HT-29 (cell line): ENCODE measurements at places on chromosomes 16 and 17. TPM values are rescaled to one million over a fixed set of nuclear protein-coding genes. Genes with fewer than 3 reads are reported as not detected.

DNA sequence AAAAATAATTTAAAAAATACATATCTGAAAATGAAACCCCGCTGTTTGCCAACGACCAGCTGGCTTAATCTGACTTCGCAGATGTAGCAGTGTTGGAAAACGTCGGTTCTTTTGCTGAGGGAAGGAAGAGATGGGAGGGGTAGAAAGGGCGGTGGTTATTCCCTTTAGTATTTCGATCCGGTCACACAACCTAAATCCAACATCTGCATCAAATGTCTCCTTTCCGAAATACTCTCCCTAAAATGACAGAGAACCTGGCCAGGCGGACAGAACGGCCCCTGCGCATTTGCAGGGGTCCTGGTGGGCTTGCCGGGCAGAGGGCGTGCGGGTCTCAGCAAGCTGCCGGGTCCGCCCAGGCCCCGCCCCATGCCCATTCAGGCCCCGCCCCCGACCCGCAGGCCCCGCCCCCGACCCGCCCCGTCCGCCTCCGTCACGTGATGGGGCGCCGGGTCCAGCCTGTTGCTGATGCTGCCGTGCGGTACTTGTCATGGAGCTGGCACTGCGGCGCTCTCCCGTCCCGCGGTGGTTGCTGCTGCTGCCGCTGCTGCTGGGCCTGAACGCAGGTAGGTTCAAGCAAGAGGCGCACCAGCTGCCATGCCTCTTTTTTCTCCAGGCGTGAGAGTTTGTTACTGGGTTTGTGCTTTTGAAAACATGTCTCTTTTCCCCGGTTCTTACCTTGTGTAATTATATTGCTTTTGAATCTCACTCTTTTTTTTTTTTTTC is at the start of gene SCPEP1:
Gene SCPEP1, plus strand, starts transcription at position 459 of the 723 bp plus-strand sequence. Its CDS starts 29 bp downstream, at position 488.
- peak; percentile 70 for DNase-seq

GRCh38 chr16:30407804-30408534 is 563 bp downstream of the ZNF771 start:
- no peak for DNase-seq

The PRPSAP2 gene
- total RNA-seq: 22.3 and 28.4 TPM in 2 replicates

DNA sequence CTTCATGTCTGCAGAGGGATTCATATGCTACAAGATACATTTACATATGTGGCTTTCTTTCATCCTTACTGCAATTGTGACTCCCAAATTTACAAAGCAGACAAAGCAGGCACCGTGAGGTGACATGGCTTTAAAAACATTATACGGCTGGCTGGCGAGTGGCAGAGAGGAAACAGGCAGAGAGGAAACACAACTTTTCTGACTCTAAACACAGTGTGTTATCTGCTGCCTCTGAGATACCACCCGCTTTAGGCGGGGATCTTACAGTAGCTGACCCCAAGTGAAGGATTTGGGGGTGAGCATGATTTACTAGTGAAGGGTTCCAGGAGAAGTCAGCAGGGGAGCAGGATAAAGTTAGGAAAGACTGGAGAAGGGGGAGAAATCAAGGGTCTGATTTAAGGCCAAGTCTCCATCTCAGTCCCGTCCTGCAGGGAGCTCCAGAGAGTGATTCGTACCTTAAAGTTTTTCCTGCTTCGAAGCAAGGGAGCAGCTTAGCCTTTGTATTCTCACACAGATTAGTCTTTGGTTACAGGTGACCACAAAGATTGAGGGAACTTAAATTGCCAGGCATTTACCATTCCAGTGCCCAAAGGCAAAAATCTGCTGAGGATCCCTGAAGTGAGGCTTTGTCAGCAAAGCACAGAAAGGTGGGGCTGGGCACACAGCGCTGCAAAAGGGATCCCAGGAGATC is 355.0 kb downstream of the GRIN2A start:
- DNase-seq: no peak

DNA sequence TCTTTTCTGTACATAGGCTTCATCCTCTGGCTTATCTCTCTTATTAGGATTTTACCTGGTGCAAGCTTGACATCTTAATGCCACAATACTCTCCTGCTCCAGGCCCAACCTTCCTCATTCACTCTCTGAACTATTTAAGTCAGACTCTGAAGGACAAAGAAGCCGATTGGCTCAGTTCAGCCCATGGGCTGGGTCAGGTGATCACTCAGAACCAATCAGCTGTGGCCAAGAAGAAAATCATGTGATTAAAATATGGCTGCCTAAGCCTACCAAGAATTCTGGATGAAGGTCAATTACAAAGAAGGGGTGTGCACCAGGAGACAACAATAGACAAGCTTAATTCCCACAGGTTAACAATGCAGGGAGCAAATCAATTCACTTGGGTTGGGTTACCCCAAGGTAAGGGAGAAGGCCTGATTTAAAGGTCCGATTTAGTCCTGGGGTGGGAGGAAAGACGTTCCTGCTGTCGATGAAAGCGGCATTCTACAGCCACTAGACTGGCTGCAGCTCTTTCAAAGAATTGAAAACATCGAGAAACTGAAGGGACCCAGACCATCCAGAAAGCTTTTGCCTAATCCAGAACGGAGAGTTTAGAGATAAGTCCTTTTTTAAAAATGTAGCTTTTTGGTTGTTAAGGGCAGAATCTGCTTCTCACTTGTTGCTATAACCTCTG is 42.9 kb upstream of the NFAT5 start:
- peak; percentile 63 for DNase-seq

DNA sequence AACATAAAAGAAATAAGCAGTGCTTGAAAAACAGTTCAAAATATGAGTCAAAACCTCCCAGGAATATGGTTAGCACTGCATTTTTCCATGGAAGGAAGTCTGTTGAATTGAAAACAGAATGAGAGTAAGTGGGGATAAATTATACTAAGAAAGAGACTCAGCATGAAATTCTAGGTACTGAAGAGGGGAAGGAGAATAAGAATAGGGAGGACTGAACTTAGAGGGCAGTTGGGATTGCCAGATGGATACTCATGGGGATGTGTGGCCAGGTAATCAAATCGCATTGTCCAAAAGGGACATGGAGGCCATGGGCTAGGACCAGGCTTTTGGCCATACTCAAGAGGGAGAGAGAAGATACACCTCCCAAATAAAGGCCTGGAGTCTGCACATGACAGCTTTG is 247.9 kb downstream of the CDH13 start:
- DNase-seq: no peak

- peak; percentile 67 for DNase-seq
Measured at GRCh38 chr17:82235775-82236141, 6.9 kb downstream of the SLC16A3 start.

The MT1G gene
- total RNA-seq: 0.50 and 1.5 TPM in 2 replicates

The DNAAF8 gene
- total RNA-seq: 2.5 and 5.8 TPM in 2 replicates

The CARD14 gene
- 1.7 and 9.4 TPM in 2 replicates for total RNA-seq

DNA sequence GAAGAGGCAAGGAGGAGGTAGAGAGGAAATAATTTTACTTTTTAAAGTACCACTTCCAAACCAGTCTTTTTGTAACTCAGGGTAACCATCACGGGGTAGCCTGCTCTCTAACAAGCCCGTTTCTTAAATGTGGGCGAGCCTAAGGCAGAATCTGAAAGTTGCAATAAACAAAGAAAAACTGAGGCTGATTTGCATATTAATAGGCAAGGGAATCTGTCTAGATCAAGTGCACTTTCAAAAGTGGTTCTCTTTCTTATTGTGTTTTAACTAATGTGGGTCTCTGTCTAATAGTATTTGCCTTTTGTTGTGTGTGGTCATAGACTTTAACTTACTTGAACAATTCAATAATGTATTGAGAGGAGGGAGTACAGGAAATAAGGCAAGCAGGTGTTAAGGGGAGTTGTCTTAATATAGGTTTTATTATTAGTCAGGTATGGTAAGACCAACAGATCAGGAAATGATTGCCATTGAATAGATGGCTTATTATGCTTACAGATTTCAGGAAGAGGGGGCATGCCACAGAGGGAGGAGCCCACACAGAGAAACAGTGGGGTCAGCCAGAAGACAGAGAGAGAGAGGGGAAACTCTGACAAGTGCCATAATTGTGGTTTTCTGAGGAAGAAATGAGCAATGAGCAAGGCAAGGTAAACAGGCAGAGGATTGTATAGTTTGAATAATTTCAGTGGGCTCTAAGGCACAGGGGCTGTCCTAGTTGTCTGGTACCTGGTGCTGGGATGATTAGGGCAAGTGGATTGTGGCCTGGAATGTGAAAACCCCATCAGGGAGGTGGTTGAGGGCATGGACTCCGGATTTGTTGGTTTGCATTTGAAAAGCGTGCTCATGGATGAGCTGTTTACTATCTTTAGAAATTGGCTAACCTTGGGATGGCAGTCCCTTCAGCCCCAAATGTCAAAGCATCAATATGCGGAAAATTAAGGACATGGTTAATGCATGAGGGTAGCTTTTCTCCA is 237.2 kb downstream of the TOX3 start:
- no peak for DNase-seq

- DNase-seq: no peak
Measured at GRCh38 chr16:30076276-30076791, 540 bp downstream of the PPP4C start.

The CDH1 gene
- total RNA-seq: 219 and 251 TPM in 2 replicates

DNA sequence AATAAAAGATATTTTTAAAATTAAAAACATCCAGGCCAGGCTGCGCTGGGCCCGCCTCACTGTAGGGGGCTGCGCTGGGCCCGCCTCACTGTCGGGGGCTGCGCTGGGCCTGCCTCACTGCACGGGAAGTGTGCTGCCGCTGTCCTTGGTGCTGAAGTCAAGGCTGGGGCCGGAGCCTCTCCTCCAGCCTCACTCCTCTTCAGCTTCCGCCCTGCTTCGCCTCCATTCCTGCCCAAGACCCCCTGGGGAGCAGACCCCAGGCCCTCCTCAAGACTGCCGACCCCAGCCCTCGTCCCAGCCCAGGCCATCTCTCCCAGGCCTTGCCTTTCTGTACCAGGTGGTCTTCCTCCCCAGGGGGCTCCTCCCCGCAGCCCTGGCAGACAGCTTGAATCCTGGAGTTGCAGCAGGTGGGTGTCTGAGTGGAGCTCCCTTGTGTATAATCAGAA is 26.2 kb downstream of the ENDOV start:
- peak; percentile 37 for DNase-seq

- DNase-seq: peak; percentile 25
Measured at GRCh38 chr16:566475-567372, at the start of gene NHLRC4. TSS of gene NHLRC4 (plus strand) at chr16:567005. CDS start at chr16:568048, 1,043 bp downstream.

DNA sequence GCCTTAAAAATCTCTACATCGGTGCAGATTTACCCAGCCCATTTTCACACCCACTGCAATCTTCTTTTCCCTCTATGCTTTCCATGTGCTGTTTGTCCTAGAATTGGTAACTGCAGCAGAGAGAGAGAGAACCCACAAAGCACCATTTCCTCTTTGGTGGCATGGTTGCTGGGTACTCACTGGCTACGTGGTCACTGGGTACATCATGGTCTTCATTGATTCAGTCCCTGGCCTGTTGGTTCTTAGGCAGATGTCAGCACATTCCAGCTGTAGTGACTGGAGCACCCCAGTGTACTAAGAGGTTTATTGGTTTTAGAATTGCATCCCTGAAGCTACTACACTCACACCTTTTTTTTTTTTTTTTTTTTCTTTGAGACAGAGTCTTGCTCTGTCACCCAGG is 156.1 kb upstream of the CACNG5 start:
- DNase-seq: no peak

GRCh38 chr16:87729266-87729954 is 36.4 kb downstream of the KLHDC4 start:
- DNase-seq: no peak

DNA sequence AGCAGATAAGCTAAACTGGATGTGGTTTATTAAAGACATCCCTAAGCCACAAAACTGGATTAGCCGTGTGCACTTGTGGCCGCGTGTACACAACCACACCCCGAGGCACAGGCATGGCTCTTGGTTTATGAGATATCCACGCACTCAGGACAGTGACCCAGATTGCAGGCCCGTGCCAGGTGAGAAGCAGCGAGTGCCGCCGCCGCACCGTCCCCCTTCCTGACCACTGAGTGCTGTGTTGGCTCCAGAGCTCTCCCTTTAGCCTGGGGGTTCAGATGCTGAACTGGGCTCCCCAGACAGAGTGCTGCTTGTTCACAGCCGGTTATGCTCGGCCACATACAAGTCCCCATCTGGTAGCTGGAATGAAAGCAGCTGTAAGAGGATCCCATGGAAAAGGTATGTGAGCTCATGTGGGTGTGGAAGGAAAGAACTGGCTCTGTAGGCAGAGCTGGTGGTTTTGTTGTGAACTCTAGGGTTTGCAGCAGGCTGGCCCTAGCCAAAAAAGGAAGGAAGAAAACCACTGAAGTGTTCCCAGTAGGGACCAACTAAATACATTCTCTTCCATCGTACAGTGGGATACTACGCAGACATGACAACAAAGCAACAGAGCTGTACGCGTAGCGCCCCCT is 29.5 kb downstream of the KNOP1 start:
- DNase-seq: no peak

DNA sequence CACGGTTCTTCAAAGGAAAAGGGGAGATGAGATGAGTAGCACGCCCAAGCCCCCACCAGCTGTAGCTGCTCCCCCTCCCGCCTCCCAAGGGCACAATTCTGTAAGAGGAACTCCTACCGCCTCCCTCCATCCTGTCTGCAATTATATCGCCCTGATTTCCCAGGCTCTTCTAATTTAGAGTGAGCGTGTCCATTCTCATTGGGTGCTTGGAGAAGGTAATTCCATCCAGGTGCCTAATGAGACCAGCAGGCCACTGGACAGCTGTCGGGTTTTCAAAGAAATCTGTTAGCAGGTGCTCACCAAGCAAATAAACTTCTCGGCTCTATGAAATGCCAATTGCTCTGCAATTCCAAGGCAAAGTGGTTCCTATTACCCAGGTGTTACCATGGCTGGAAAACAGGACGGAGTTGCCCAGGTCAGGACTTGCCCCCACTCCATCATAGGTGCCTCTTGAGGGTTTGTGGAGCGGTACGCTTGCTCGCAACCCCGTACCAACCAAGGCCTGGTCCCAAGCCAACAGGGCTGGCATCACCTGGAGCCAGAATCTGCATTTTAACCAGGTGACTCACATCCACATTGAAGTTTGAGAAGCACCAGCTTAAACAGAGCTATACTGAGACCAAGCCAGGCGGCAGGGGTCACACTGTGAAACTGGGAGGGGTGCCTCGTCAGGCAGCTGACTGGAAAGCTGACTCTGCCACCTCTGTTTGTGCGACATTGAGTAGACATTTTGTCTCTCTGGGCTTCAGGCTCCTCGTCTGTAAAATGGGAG is 16.5 kb upstream of the MEAK7 start:
- DNase-seq: no peak

DNA sequence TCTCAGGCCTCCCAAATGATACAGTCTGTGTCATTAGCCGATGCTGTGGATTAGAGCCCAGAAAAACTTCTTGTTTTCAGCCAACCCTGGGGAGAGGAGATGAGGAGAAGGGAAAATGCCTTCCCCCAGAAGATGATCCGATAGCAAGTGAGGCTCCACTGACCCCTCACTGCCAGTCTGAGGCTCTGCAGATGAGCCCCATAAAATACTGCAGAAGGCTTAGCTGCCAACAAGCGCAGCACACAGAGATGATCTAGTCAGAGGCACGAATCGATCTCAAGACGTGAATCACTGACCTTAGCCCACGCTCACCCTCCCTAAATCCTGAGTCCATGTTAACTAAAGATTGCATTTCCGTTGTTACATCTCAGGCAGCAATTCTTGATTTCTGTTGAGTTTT is 31.5 kb downstream of the SALL1 start:
- no peak for DNase-seq

The LRRC36 gene
- total RNA-seq: 0.46 TPM in 1 of 2 replicates, not detected in the other

The ADORA2B gene
- total RNA-seq: 5.3 and 8.2 TPM in 2 replicates

The TBX2 gene
- 0.08 TPM in 1 of 2 replicates, not detected in the other for total RNA-seq

The IGFALS gene
- 0.08 TPM in 1 of 2 replicates, not detected in the other for total RNA-seq
